ENCODE measurements at places on chromosomes 5 and 9. TPM values are rescaled to one million over a fixed set of nuclear protein-coding genes. Genes with fewer than 3 reads are reported as not detected.

Gene MYMK
- not detected for total RNA-seq

Gene KIF2A
- 26.3 TPM for total RNA-seq

Gene DUSP1
- total RNA-seq: 239 TPM

Gene CCDC192
- not detected for total RNA-seq

Gene CDC23
- total RNA-seq: 18.8 TPM

Gene SHISAL2B
- total RNA-seq: not detected

Gene BNIP1
- 15.0 TPM for total RNA-seq

Gene PHF2
- total RNA-seq: 29.1 TPM

Gene LCN1
- total RNA-seq: not detected

Gene IL9
- total RNA-seq: not detected

Gene PCDHB12
- total RNA-seq: 2.3 TPM

Gene CFAP90
- 0.82 TPM for total RNA-seq

Gene PTGDS
- 137 TPM for total RNA-seq

Gene GSN
- 395 TPM for total RNA-seq

Gene SPINK13
- not detected for total RNA-seq

Gene SLC25A2
- total RNA-seq: not detected

Gene SELENOP
- total RNA-seq: 605 TPM

Gene RNF183
- total RNA-seq: not detected

Gene SLC6A18
- total RNA-seq: not detected

Gene SLC34A1
- not detected for total RNA-seq

All from left lung (tissue), 14 donors.